NCI-H146 (cell line): ENCODE measurements at places on chromosomes 5 and 9.
A peak's percentile ranks its signal among the peaks of the same experiment; 100 is the strongest.

DNA sequence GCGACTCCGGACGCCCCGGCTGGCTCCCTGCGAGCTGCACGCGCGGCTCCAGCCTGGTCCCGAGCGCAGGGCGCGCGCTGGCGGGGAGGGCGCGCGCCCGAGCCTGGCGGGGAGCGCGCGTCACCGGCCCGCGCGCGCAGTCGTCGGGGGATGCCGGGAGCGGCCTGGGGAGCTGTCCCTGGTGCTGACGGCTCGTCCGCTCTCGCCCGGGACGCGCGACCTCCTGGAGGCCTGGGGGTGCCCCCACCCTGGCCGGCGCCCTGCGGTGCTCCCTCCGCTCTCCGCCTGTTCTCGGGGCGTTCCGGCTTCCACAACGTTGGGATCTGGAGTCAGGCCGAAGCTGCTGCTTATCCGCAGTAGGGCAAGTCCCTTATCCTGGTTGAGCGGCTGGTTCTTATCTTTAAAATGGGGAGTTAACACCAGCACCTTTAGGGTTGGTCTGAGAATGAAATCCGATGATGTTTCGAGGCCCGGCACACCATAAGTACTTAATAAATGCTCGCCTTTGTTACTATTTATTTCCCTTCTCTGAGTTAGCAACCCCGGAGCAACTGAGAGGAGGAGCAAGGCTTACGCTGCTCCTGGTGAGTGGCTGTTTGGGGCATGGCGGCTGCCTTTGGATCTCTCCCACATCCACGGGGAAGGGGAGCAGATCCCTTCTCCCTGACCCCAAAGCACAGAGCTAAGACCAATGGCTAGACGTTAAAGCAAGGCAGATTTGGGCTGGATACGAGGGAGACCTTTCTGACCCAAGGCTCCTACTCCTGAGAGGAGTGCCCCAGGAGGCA, at the start of gene FAM163B:
Gene FAM163B (minus strand): TSS at position 79 of the 788 bp plus-strand sequence. CDS start 29,166 bp downstream, outside the sequence.
- peak; percentile 57 for DNase-seq

DNA sequence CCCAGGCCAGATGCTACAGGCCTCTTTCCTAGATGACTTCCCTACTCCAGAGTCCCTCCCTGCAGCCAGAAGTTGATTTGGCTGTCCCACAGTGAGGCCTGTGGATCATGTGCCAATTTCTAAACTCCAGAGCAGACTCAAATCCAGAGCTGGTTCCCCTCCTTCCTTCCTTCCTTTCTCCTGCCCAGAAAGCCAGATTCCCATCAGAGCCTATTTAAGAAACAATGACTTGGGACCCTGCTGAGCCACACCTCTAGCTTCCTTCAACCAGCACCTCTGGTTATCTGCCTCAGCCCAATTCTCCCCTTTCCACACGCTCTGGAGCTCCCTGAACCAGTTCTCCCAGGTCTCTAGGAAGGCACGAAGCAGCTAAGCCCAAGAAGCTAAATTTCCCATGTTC, 7.2 kb downstream of the FAM219A start:
- no peak for DNase-seq

GRCh38 chr5:139295346-139296057, 2.0 kb downstream of the MATR3 start:
- no peak for DNase-seq

GRCh38 chr9:5617749-5618148, 11.2 kb upstream of the RIC1 start:
- DNase-seq, result no peak

DNA sequence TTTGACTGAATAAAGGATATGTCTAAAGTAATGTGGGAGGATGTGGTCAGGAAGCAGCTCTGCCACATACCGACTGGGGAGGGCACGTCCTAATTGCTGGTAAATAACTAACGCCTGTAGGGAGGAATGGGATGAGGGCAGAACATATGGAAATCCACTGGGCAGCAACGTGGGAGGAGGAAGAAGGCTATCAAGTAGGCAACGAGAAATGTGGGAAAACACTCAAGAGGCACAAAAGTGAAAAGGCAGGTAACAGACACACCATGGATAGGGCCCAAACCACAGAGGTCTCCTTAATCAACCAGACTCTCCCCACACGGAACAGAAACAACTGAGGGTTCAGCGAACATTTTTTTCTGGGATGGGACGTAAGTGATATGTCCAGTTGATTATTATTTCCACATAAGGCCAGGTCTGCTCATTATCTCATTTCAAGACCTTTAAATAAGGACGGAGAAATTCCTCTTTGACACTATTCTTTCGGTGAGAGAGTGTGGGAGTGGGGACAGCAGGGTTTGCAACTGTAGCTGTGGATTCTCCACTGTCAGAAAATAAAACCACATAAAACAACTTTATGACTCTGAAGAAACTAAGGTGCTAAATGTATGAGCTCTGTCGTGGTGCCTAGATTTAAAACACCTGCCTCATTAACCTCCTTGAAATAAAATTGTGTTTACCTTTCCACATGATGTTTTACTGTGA, 17.0 kb downstream of the IARS1 start:
- DNase-seq, result no peak

- DNase-seq, result no peak
Measured at GRCh38 chr5:112232667-112233066, 186.4 kb downstream of the EPB41L4A start.
